A673 (cell line): ENCODE measurements at places on chromosomes 16 and 17.

GRCh38 chr17:67375716-67376115 is 1.4 kb upstream of the PITPNC1 start:
- DNase-seq = no peak

GRCh38 chr17:33688771-33689170 is 395.7 kb upstream of the ASIC2 start:
- no peak for DNase-seq

DNA sequence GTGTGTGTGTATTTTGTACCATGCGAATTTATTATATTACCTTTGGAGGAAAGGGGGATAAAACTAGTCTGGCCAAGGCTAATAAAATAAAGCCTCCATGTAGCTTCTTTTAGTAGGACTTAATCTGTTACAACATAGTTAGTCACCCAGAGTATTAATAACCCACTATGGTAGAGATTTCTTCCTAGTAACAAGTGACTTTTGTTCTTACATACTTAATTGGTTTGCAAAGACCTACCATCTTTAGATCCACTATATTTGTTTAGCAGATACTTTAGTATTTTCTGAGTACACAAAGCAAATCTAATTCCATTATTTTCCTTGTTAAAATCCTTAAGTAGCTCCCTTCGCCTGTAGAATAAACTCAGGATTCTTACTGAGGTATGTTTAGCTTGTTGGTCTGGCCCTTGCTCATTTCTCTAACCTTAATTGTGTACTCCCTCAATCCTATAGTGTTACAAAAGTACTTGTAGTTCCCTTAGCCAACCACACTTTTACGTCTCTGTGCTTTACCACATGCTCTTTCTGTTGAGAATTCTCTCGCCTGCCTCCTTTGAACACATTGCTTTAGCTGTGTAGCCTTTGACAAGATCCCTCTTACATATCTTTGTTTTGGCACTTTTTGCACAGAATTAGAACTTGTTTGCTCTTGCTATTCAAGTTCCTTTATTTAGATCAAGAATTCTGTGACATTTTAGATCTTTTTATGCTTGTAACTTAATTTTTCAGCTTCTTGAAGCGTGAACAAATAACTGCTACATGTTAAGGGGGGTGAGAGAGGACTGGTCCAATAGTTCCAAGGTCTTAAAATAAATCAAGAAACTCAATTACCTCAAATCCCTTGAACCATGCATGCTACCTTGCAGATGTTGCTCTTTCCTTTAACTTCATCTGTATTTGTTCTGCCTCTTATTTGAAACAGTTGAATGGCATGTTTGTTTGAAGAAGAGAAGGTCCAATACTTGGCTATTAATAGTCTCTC is 23.8 kb downstream of the CLTC start:
- no peak for DNase-seq

GRCh38 chr17:19342611-19343255 is 19.8 kb downstream of the B9D1 start:
- DNase-seq = no peak

DNA sequence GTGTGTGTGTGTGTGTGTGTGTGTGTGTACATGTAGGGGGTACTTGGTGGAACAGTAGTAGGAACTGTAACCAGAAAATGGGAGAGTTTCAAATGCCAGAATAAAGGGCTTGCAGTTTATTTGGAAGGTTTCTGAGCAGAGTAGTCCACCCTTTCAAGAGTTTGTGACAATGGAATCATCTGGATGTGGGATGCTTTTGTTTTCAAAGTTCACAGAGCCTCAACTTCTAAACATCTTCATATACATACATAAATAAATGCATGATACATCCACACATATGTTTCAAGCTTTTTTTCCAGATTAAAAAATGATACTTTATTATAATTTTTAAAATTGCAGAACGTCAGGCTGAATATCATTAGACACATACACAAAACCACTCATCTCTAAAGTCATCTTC is 2.4 kb upstream of the PKD1L3 start:
- no peak for DNase-seq

GRCh38 chr17:27296428-27296979 is 2.6 kb downstream of the WSB1 start:
- DNase-seq = no peak

GRCh38 chr16:85722128-85722893 is 28.6 kb downstream of the C16orf74 start:
- DNase-seq = no peak

DNA sequence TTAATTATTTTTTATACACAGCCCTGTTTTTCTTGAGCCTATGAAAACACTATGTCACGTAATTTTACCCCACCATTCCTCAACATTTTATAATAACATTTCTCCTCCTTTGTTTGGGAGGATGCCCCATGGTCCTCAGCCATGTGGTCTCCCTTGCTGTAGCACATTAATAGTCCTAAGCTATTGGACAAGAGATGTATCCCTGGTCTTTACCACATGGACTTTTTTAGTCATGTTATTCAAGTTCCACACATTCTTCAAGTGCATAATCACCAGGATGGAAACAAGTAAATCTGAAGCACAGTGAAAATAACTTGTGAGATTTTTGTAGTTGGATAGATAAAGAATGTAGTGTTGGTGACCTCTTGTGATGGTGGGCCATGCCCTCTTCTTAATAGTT is 2.0 kb upstream of the KRTAP2-3 start:
- DNase-seq = no peak

DNA sequence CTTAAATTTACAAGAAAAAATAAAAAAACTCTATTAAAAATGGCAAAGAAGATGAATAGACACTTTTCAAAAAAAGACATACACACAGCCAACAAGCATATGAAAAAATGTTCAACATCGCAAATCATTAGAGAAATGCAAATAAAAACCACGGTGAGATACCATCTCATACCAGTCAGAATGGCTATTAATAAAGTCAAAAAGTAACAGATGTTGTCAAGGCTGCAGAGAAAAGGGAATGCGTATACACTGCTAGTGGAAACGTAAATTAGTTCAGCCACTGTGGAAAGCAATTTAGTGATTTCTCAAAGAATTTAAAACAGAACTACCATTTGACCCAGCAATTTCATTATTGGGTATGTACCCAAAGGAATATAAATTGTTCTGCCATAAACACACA is 31.4 kb downstream of the CAPNS2 start:
- DNase-seq = no peak

GRCh38 chr16:51896013-51896412 is 650.9 kb downstream of the TOX3 start:
- DNase-seq = no peak

DNA sequence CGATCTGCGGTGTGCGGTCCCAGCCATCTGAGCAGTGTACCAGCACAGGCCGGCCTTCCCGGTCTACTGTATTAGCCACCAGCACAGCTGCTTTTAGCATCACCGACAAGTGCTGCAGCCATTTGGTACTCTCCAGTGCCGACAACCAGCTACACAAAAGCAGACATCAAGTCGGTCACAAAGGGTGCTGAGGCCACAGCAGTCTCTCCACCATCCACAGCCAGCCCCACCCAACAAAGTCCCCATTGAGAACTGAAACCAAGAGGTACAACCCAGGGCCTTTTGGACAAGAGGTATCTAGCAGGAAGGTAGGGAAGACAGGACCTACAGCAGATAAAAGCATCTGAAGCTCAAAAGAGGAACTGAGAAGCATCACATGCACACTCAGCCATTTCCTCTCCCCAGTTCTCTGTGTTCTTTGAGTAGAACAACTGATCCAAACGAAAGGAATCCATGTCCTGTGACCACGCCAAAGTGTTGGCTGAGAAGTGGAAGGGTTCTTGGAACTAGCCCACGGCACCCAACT is 9.5 kb downstream of the MTMR4 start:
- no peak for DNase-seq

- peak; percentile 71 for DNase-seq
Measured at GRCh38 chr17:28008513-28008912, 34.0 kb upstream of the NLK start.

- DNase-seq = no peak
Measured at GRCh38 chr16:82137822-82138167, 32.2 kb downstream of the MPHOSPH6 start.

GRCh38 chr16:64626776-64627175 is 495.1 kb downstream of the CDH11 start:
- DNase-seq = no peak

DNA sequence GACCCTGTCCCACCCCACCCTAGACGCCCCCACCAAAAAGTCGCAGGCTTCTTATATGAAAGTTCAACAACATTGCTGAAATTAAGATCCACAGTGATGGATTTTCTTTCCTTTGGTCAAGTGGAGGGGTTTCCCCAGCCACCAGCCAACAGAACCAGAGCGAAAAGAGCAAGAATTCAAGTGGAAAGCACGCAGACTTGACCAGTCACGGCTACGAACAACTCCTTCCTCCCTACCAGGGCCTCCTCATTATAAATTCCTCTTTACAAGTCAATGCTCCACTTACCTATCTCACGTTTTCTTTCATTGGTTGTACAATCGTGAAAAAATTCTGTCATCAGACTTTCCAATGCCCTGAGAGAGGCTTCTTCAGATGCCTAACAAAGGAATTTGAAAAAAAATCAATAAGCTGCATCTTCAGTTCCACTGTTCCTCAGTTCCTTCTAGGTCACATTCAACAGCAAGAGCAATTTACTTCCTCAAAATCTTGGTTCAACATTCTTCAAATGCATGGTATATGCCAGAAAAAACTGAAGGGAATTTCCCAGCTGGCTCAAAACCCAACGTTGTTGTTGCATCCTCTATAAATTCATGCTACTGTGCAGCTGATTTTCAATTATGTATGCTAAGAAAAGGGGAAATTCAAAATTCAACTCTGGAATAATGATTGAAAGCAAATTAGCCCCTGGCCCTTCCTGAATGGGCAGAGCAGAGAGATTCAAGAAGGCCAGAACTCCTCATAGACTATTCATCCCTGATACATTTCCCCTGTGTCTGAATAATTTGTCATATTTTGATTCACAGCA is 30.9 kb downstream of the XPO6 start:
- no peak for DNase-seq

- no peak for DNase-seq
Measured at GRCh38 chr17:41184480-41184961, at the start of gene KRTAP4-1. Gene KRTAP4-1, minus strand, starts transcription at chr17:41184911. Its CDS starts 57 bp downstream, at chr17:41184854.

GRCh38 chr17:1192911-1193699 is 13.3 kb upstream of the ABR start:
- no peak for DNase-seq

GRCh38 chr16:1439058-1439698 is 5.2 kb downstream of the CCDC154 start:
- DNase-seq = no peak

DNA sequence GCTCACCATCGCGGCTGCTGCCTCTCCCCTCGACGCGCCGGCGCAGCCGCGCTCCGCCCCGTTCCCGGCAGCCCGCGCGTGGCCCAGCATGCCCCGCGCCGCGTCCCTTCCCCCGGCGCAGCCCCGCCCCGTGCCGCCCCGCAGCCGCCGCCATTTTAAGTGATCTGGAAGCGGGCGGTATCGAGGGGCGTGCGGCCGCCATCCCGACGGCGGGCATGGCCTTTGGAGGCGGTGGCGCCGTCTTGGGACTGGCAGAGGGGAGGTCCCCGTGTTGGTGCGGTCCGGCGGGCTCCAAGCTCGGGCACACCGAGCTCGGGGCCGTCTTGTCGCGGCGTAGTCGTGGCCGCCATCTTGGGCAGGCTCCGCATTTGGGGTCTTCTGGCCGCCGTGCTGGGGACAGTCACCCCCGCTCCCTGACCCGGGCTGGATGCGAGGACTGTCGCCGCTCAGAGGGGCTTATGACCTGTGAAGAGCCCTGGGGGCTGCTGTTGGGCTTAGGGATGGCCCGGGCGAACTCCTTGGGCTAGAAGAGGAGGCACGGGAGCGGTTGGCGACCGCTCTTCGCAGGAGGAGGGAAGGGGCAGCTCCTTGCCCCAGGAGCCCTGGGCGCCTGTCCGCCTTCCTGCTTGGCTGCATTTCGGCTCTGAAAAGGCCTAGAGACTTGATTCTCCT is at the start of gene ELOB:
Gene ELOB (minus strand): TSS at position 50 of the 672 bp plus-strand sequence. CDS start 41 bp downstream, at position 9.
- DNase-seq = peak; percentile 92

DNA sequence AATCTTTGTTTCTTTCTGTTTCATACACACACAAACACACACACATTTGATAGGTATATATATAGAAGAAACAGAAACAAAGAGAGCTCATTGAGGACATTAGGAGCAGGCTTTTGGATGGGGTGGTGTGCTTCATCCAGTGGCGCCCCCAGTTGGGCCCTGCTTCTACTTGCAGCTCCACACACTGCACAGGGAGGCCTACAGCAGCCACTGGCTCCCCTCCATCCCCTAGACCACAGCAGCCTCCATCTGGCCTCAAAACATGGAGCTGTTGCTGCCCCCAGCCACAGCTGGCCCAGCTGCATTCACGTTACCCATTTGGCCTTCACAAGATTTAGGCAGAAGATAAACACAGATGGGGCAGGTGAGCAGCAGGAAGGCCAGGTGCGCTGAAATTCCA is 33.1 kb upstream of the NF1 start:
- DNase-seq = no peak

DNA sequence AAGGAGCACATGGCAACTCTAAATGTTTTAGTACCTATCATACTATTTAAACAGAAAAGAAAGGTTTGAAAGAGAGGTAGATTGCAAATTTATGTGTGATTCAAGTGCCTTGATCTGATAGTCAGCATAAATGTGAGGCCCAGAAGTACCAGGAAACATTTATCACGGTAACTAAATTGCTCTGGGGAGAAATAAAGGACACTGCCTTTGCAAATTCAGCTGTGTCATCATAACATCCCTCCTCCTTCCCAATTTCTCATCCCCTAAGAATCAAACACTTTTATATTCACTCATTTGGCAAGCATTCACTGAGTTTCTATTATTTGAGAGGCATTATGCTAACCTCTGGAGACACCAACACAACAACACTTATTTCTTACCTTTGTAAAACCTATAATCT is 563.4 kb upstream of the CA10 start:
- DNase-seq = no peak

GRCh38 chr16:68379472-68380347 is 68.6 kb downstream of the SMPD3 start:
- DNase-seq = no peak

DNA sequence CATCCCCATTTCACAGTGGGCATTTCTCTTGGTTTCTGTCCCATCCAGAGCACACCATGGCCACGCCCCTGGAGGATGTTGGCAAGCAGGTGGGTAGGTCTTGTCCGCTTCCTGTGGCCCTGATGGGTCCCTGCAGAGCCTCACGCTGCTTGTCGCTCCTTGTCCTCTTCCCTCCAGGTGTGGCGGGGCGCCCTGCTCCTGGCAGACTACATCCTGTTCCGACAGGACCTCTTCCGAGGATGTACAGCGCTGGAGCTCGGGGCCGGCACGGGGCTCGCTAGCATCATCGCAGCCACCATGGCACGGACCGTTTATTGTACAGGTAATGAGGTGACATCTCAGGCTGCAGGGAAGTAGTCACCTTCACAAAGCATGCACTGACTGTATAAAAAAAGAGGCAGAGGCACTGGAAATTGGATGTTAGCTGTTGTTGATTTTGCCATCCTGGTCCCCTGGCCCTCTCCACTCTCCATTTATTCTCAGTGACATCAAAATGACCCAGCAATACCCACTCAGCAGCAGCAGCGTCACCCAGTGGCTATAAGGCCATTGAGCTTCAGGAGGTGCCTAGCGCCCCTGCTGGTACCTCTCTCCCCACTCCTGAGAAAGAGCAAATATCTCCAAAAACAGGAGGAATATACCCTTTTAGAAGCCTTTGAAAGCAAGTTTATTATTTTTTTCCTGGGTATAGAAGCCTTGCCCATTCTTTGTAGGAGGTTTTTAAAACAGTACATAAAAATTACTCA is 13.7 kb downstream of the METTL22 start:
- peak; percentile 75 for DNase-seq

GRCh38 chr17:48113201-48113676 is 5.7 kb downstream of the SNX11 start:
- no peak for DNase-seq

GRCh38 chr17:58364270-58364942 is 12.4 kb upstream of the SUPT4H1 start:
- no peak for DNase-seq
